Breast epithelium (tissue), 4 donors: ENCODE measurements at places on chromosomes 7 and 10. TPM values are rescaled to one million over a fixed set of nuclear protein-coding genes. Genes with fewer than 3 reads are reported as not detected.

The SLC13A1 gene
- total RNA-seq: not detected

The DPP6 gene
- not detected for total RNA-seq

DNA sequence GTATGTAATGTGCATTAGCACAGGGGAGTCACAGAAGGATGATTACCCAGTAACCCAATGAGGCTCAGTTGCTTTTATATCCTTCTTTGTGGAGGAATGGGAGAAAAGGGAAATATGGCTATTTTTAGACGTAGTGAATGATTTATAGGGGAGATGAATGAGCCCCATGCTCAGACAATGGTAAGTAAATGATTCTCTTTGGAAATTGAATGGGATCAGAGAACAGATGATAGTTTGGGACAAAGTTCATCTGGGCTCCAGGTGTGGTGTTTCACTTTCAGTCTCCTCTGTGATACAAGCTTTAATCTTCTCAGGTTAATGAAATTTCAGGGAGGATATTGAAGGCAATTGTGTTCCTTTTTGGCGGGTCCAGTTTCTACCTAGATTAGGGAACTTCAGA, 63.0 kb upstream of the MPP7 start:
- DNase-seq: no peak

- DNase-seq: no peak
These were observed 430.5 kb downstream of the MDFIC start for GRCh38 chr7:115352375-115352774.

- no peak for DNase-seq
These were observed 187.9 kb upstream of the MALRD1 start for GRCh38 chr10:18860631-18861240.

GRCh38 chr7:100016215-100016901, 962 bp downstream of the ZKSCAN1 start:
- no peak for DNase-seq

GRCh38 chr10:75398692-75399460, 2.7 kb downstream of the ZNF503 start:
- no peak for DNase-seq
